Hepatocyte (in vitro differentiated cells): ENCODE measurements at places on chromosomes 5 and 9. TPM values are rescaled to one million over a fixed set of nuclear protein-coding genes. Genes with fewer than 3 reads are reported as not detected.
A peak's percentile ranks its signal among the peaks of the same experiment; 100 is the strongest.

COL23A1 gene
- 0.84 and 5.1 TPM in 2 replicates for total RNA-seq

ANKRD34B gene
- total RNA-seq = not detected in 2 replicates

GGTA1 gene
- total RNA-seq = 0.07 and 0.72 TPM in 2 replicates

CHMP5 gene
- 102 and 109 TPM in 2 replicates for total RNA-seq

DNLZ gene
- 10.4 and 21.5 TPM in 2 replicates for total RNA-seq

RBM22 gene
- 39.3 and 42.6 TPM in 2 replicates for total RNA-seq

GABRP gene
- total RNA-seq = 91.4 and 94.1 TPM in 2 replicates

NUTM2F gene
- total RNA-seq = 0.32 and 0.87 TPM in 2 replicates

- no peak overlapping the region for H3K27ac ChIP-seq
- H3K36me3 ChIP-seq = no peaks in the 10 kb centered on the region
- H3K4me3 ChIP-seq = no peak overlapping the region
- peak; percentile 79 for DNase-seq
Observed at GRCh38 chr9:135343837-135344522, 135.6 kb upstream of the PPP1R26 start.

- H3K4me3 ChIP-seq = no peak overlapping the region
- no peaks in the 10 kb centered on the region for H3K27me3 ChIP-seq
- DNase-seq = no peak
- H3K27ac ChIP-seq = no peak overlapping the region
- H3K4me1 ChIP-seq = no peaks in the 10 kb centered on the region
- no peaks in the 10 kb centered on the region for H3K36me3 ChIP-seq
Observed at GRCh38 chr5:36052538-36052937, 14.1 kb downstream of the UGT3A2 start.

DNA sequence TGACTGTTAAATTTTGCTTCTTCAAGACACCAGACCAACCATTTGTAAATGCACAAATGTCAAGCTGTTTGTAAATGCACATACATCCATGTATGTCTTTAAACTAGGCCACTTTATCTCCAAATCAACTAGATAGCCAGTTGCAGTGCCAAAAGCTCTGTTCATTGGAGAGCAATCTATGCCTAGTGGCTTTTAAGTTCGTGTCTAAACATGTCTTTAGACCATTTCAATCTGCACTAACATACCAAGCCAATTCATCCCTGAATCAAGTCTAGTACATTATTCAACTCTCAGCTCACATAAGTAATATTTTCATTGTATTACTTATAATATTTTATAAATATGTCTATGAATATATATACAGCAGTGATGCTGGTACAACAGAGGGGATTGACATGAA lies 985.9 kb downstream of the CDH18 start:
- H3K36me3 ChIP-seq = no peaks in the 10 kb centered on the region
- no peaks in the 10 kb centered on the region for H3K27me3 ChIP-seq
- H3K4me1 ChIP-seq = no peaks in the 10 kb centered on the region

- no peaks in the 10 kb centered on the region for H3K36me3 ChIP-seq
- no peak for DNase-seq
- peaks cover 3% of the 10 kb centered on the region for H3K27me3 ChIP-seq
- no peak overlapping the region for H3K4me3 ChIP-seq
Observed at GRCh38 chr5:170144286-170145023, 38.8 kb downstream of the FOXI1 start.

DNA sequence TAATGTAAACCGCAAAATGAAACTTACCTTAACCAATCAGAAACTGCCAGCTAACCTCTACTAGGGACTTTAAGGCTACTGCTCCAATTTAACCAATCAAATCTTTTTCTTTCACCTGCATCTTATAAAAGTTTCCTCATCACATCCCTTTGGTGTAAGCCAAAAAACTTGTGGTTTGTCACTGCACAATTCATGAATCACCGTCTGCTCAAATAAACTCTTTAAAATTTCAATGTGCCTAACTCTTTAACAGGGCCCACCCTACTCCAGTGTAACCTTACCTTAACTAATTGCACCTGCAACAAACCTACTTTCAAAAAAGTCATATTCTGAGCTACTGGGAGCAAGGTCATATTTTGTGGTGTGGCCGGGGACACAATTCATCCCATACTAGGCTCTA lies 172.2 kb upstream of the GRAMD2B start:
- H3K4me3 ChIP-seq = no peak overlapping the region
- no peaks in the 10 kb centered on the region for H3K4me1 ChIP-seq
- no peaks in the 10 kb centered on the region for H3K36me3 ChIP-seq
- no peak for DNase-seq

DNA sequence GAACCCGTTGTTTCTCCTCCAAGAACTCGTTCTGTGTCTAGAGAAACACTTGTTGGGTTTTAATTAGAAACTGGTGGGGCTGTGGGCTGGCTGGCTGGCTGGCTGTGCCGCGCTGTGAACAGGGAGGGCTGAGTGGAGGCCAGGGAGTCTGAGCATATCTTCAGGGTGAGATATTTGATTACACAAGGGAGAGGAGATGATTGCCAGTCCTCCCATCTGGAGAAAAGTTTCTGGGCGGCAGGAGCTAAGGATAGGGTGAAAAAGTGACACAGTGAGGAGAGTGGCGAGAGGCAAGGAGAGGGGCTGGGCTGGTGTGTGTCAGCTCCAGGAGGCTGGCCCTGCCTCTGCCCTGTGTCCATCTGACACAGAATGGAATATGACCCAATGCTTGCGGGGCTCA lies 63.0 kb downstream of the GDNF start:
- peak; percentile 30 for DNase-seq
- H3K36me3 ChIP-seq = no peaks in the 10 kb centered on the region
- no peaks in the 10 kb centered on the region for H3K27me3 ChIP-seq
- no peak overlapping the region for H3K4me3 ChIP-seq
- no peak overlapping the region for H3K27ac ChIP-seq
- no peaks in the 10 kb centered on the region for H3K4me1 ChIP-seq

GRCh38 chr5:43432486-43433375 lies 20.5 kb upstream of the CCL28 start:
- H3K4me1 ChIP-seq = peaks cover 6% of the 10 kb centered on the region
- H3K27me3 ChIP-seq = no peaks in the 10 kb centered on the region
- peak; percentile 72 for DNase-seq
- no peak overlapping the region for H3K4me3 ChIP-seq

DNA sequence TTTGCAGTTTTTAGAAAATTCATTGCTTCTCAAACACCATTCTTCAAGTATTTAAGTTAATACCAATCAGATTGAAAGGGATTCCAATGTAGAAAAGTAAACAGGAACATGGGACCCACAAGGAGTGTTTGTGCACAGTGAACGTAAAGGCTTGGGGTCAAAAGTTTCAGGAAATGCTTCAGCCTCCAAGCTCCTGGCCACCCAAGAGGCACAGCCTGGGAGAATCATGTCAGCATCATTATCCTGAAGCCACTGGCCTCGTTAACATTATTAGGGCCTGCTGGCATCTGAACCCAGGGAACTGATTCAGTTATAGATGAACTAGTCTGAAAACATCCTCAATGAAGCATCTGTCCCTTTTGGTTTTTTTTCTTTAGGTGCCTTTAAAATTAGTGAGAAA lies 122.9 kb downstream of the NXNL2 start:
- no peak for DNase-seq
- H3K4me3 ChIP-seq = no peak overlapping the region
- H3K4me1 ChIP-seq = peaks cover 13% of the 10 kb centered on the region
- peak overlapping the region; percentile 67 for H3K27ac ChIP-seq

- no peaks in the 10 kb centered on the region for H3K27me3 ChIP-seq
- no peak overlapping the region for H3K4me3 ChIP-seq
- H3K27ac ChIP-seq = no peak overlapping the region
- no peaks in the 10 kb centered on the region for H3K36me3 ChIP-seq
- no peaks in the 10 kb centered on the region for H3K4me1 ChIP-seq
Observed at GRCh38 chr9:30997291-30997690, 1387.2 kb upstream of the ACO1 start.

- no peaks in the 10 kb centered on the region for H3K4me1 ChIP-seq
- no peak overlapping the region for H3K27ac ChIP-seq
- H3K4me3 ChIP-seq = no peak overlapping the region
- no peaks in the 10 kb centered on the region for H3K36me3 ChIP-seq
Observed at GRCh38 chr5:90852531-90852930, 293.9 kb downstream of the ADGRV1 start.
